ENCODE measurements at places on chromosomes 6 and 20.

- DNase-seq, result peak; percentile 18
Observed at GRCh38 chr6:10449751-10450150, 34.9 kb upstream of the TFAP2A start.

- no peak for DNase-seq
Observed at GRCh38 chr20:37777988-37778659, 84.3 kb downstream of the CTNNBL1 start.

DNA sequence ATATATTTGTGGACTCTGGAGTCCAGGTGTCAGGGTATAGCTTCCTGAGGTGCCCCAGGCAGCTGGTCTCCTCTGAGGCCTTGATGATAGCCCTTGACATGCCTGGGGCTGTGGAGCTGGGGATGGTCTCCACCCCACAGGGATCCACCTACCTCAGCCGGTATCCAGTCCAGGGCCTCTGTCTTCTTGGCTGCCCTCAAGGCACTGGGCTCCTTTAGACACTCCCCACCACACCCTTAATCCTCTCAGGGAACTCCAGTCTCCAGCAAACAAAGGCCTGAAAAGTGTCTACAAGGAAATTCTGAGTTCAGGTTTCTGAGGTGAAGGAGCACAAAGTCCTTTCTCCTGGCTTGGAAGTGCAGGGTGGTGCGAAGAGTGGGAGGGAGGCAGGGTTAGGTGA is 44.6 kb upstream of the DDR1 start:
- no peak for DNase-seq

GRCh38 chr6:90467546-90467945 is 119.3 kb downstream of the MAP3K7 start:
- DNase-seq, result no peak

- DNase-seq, result no peak
Observed at GRCh38 chr20:4150070-4150441, 134.7 kb upstream of the RNF24 start.
